Subcutaneous preadipocyte (primary cell): ENCODE measurements at places on chromosomes 16 and 17. TPM values are rescaled to one million over a fixed set of nuclear protein-coding genes. Genes with fewer than 3 reads are reported as not detected.

The WWOX gene
- total RNA-seq, result 15.4 and 15.6 TPM in 2 replicates

The SCGB1C2 gene
- not detected in 2 replicates for total RNA-seq

The CLDN7 gene
- total RNA-seq, result 0.98 and 2.9 TPM in 2 replicates

The FTO gene
- total RNA-seq, result 83.4 and 102 TPM in 2 replicates

The OTOP2 gene
- total RNA-seq, result not detected in 2 replicates

The CX3CL1 gene
- total RNA-seq, result not detected in 2 replicates

The TOX3 gene
- total RNA-seq, result not detected in 2 replicates

The SLC12A4 gene
- 40.8 and 73.3 TPM in 2 replicates for total RNA-seq

The ALDH3A1 gene
- total RNA-seq, result 0.20 TPM in 1 of 2 replicates, not detected in the other

The PRR29 gene
- total RNA-seq, result 0.73 and 2.0 TPM in 2 replicates

The HBZ gene
- total RNA-seq, result not detected in 2 replicates

The AANAT gene
- total RNA-seq, result under 0.01 TPM in 1 of 2 replicates, not detected in the other

The KRTAP1-5 gene
- total RNA-seq, result 1.1 and 1.6 TPM in 2 replicates

The ASGR2 gene
- not detected in 2 replicates for total RNA-seq

The ABCC12 gene
- total RNA-seq, result under 0.01 TPM in 2 replicates

The ARMC7 gene
- total RNA-seq, result 2.9 and 3.7 TPM in 2 replicates

The WFDC1 gene
- total RNA-seq, result under 0.01 and 0.20 TPM in 2 replicates
